ENCODE measurements at places on chromosomes 7 and 10. TPM values are rescaled to one million over a fixed set of nuclear protein-coding genes. Genes with fewer than 3 reads are reported as not detected.

The LRRN3 gene
- total RNA-seq: not detected

GRCh38 chr10:86449926-86450558 lies 71.5 kb downstream of the WAPL start:
- DNase-seq: no peak

The AKR1C1 gene
- 0.16 TPM for total RNA-seq

GRCh38 chr7:39333701-39334100 lies 232.5 kb upstream of the YAE1 start:
- DNase-seq: no peak

The MYPN gene
- not detected for total RNA-seq

GRCh38 chr10:123529146-123529760 lies 136.9 kb upstream of the GPR26 start:
- no peak for DNase-seq

The TPST1 gene
- 14.3 TPM for total RNA-seq

DNA sequence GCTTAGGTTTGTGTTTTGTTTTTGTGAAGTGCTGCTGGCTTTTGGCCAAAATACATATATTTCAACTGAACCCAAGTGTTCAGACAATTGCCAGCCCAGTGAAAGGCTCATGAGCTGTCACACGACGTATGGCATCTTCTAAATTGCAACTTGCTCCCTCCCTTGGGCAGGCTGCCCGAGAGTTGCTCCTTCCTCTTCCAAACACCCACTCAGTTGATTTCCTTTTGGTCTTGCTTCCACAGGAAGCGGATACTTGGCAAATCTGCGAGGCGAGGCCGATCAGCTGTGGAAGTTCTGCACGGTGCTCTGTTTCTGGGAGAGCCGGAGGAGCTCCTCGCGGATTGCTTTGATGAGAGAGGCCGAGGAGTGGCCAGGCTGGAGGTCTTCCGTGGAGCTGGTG lies 39.6 kb upstream of the ATP6V0A4 start:
- DNase-seq: no peak

DNA sequence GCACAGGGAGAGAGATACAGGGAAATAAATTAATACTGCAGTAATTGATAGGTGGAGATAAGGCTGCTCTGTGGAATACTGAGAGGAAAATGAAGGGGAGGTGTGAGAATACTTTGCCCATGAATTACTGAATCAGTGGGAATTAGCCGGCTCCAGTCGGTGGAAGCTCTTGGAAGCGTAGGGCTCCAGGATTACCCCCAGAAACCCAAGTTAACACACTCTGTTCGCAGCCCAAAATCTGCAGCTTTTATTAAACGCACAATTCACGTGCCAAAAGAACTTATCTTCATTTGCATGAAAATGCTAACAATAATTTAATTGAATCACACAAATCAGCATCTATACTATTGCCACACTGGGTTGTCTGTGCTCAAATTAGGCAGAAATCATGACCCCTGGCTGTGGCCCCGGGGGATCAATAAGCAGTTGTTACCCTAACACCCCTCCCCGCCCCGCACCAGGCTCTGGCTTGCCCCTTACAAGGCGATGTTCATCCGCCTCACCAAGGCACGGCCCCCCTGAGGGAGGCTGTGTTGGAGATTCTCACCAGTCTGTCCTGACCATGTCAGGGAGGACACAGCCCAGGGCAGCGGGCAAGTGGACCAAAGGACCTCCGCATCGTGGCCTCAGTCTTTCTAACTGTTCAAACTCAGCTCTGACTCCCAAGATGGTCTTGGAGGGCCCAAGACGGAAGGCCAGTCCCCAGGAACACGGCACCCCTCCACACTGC lies 48.4 kb upstream of the MGMT start:
- DNase-seq: no peak

The ARHGAP19 gene
- total RNA-seq: 22.6 TPM

- DNase-seq: no peak
These were observed 220.5 kb downstream of the LHFPL3 start for GRCh38 chr7:104548861-104549260.

GRCh38 chr10:66656499-66656898 lies 269.3 kb upstream of the LRRTM3 start:
- no peak for DNase-seq

- no peak for DNase-seq
These were observed 168.8 kb downstream of the TMEM26 start for GRCh38 chr10:61284222-61284890.

GRCh38 chr10:48245977-48246376 lies 28.5 kb downstream of the FRMPD2 start:
- DNase-seq: no peak

- DNase-seq: no peak
These were observed 41.2 kb downstream of the NCAPG2 start for GRCh38 chr7:158663428-158663741.

The NEURL1 gene
- total RNA-seq: 0.95 TPM

GRCh38 chr10:32976338-32976737 lies 18.3 kb upstream of the ITGB1 start:
- no peak for DNase-seq

DNA sequence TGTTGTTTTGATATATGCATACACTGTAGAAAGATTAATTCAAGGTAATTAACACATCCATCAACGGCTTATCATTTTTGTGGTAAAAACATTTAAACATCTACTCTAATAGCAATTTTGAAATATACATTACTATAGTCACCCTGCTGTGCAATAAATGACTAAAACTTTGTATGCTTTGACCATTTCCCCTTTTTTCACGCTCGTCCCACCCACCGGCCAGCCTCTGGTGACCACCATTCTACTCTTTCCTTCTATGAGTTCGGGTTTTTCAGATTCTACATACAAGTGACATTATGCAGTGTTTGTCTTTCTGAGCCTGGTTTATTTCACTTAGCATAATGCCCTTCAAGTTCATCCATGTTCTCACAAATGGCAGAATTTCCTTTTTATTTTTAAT lies 21.3 kb downstream of the CYCS start:
- no peak for DNase-seq

The ADIRF gene
- not detected for total RNA-seq

- peak; percentile 63 for DNase-seq
These were observed 154.1 kb upstream of the AHR start for GRCh38 chr7:17144322-17144721.

The STAG3 gene
- total RNA-seq: 5.5 TPM

DNA sequence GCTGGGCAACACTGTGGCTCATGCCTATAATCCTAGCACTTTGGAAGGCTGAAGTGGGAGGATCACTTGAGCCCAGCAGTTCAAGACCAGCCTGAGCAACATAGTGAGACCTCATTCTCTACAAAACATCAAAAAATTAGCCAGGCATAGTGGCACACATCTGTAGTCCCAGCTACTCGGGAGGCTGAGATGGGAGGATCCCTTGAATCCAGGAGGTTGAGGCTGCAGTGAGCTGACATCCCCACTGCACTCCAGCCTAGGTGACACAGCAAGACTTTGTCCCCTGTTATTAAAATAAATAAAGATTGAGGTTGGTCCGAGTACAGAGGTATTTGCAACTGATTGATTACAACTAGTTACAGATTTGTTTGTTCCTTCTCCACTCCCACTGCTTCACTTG lies 44.1 kb downstream of the SKIDA1 start:
- DNase-seq: no peak

The ANXA8 gene
- total RNA-seq: not detected

- no peak for DNase-seq
These were observed 190.5 kb upstream of the PPP1R3A start for GRCh38 chr7:114109304-114109703.

GRCh38 chr7:95327356-95327755 lies 3.0 kb upstream of the PON1 start:
- no peak for DNase-seq

GRCh38 chr7:157495177-157495553 lies 158.4 kb downstream of the DNAJB6 start:
- DNase-seq: no peak

- no peak for DNase-seq
These were observed 77.9 kb downstream of the SGMS1 start for GRCh38 chr10:50545846-50546245.

The POLR2J gene
- total RNA-seq: 35.3 TPM

DNA sequence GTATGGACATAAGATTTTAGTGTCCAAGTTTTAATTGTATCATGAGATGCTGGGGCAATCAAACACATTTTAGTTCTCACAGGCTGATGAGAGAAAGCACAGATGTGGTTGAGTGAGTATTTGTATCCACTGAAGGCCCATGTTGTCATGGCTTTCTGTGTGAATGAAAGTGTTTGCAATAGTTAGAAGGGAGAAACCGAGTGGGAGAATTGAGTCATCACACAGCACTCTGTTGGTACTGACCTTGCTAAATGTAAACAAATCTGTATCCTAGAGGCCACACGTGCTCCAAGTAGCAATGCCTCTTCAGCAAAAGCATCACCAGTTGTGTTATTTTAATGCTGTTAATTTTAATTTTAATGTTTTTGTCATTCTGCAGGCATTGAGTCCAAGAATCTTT lies 121.2 kb downstream of the EMX2 start:
- no peak for DNase-seq

The ZNF746 gene
- total RNA-seq: 47.3 TPM

DNA sequence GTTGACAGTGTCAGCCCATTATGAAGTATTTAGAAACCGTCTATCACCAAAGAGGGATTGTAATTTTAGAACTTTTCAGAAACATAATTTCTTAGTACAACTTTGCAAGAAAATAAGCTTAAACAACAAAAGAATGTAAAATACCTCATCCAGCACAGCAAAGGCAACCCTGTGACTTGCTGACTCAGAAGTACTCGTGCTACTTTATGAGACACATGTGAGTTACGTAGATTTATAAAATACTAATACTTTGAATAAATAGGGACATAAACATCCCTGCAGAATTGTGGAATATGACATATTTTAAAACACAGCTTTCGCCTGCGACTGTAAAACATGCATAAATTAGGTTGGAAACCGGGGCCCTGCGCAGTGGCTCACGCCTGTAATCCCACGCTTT lies 739.7 kb upstream of the ANKRD30A start:
- no peak for DNase-seq

- no peak for DNase-seq
These were observed 137.6 kb upstream of the VWC2 start for GRCh38 chr7:49635800-49636199.

GRCh38 chr10:86226781-86227201 lies 139.8 kb downstream of the GRID1 start:
- DNase-seq: no peak

The CPA2 gene
- total RNA-seq: not detected

DNA sequence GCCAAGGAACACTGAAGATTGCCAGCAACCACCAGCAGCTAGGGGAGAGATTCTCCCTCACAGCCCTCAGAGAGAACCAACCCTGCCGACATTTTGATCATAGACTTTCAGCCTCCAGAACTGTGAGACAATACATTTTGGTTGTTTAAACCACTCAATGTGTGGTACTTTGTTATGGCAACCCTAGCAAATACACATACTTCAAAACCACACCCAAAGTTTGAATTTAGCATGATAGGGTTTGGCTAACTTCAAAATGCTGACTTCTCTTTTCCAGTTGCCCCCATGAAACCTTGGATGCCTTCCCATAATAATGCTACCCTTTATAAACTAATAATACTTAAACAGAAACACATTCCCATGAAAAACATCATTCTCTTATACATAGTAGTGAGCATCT lies 149.8 kb downstream of the DGKI start:
- no peak for DNase-seq

DNA sequence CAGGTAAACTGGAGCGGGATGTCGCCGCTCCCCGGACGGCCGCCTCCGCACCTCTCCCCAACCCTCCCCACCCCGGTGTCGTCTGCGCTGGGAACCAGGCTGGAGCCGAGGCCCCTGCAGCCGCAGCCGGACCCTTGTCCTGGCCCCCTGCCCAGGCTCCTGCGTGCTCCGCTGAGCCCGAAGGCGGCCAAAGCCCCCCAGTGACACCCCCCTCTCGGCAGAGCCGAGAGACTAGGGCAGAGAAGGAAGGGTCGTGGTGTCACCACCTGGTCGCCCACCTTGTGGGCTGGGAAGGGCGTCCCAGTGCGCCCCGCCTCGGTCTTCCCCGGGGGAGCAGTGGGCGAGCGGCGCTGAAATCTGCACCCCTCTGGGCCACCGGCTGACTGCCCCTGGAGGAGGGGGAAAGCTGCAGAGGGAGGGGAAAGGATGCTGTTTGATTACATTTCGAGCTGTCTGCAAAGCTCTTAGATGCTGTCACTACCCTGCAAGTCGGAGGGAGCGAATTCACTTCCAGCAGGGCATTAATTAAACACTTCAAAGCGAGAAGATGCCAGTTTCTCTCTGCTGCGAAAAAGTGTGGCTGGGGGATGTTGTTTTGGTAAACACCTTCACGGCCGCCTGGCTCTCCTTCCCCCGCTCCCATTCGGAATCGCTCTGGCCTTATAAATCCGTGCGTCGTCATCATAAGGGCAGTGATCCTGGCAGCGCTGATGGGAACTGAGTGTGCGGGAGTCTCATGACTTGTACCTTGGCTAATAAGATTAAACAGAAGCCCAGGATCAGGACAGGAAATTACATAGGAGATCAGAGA lies 622 bp downstream of the DYNC1I1 start:
- no peak for DNase-seq

DNA sequence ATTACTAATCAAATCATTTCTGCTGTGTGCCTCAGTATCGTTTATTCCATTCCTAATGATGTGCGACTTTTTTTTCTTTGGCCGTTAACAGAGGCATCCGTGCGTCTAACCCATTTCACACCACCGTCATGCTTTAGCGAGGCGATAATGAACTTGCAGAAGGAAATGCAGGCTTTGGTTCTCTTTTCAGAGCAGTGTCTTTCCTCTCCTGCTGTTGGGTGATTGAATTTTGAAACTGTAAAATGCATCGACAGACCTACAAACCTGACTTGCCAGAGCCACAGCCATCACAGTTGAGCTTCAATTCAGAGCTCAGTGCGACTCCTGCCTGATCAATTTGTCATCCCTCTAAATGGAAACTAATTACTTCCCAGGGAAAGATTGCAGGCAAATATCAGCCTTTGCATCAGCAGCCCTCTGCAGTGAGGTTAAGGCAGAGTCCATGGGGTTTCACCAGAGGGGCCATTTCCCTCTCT lies 486.0 kb upstream of the GALNT17 start:
- peak; percentile 43 for DNase-seq

DNA sequence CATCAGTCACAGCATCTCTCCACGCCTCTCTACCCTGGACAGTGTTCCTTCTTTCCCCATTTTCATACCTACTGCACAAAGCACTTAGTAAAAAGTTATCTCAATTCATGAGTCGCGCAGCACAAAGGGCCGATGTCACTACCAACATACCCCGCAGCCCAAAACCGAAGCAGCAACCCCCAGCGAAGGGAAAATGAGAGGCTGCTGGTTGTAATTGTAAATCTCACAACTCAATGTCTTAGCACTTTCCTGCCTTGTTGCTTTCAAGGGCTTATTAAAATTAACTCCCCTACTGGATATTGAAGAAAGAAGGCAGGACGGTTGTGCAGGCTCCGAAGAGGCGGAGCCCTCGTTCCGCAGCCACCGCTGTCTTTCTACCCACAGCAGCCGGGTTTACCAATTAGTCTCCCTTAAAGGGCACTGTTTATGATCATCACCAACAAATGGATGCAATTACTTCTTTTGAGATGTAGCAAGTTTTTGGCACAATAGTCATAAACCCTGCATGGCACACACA lies 6.5 kb downstream of the DIP2C start:
- no peak for DNase-seq

The IGF2BP3 gene
- total RNA-seq: 1.4 TPM

All from natural killer cell (primary cell).